NCI-H1417 (cell line): ENCODE measurements at places on chromosomes 4 and X.

DNA sequence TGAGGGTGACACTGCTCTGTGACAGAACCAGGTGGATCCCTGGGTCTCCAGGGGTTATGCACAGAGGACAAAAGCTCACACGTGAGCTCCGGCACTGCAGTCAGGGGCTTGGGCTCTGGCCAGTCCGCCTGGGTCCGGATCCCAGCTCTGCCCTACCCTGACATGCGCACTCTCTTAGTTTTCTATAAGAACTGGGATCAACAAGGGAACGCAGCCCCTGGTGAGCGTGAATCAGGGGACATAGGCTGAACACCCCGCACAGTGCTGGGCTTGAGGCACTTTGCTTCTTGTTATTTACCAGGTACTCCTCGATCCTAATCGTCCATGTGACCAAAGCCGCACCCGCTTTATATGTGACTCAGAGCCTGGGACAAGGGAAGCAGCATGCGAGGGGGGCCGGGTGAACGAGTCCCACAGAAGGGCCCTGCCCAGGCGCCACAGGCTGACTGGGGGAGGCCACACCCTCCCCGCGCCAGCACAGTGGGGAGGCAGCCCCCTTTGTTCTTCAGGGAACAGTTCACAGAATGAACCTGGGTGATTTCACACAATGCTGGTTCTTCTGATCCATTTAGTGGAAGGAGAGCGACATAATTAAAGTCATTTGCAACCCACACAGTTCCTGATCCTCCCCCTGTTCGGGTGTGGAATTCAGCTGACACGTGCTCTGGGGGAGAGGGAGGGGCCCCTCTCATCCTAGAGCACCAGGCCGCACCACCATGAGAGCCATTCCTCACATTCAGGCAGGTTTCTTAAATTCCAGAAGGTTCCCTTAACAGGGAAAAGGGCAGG is 55.5 kb downstream of the WFS1 start:
- DNase-seq: peak; percentile 13

DNA sequence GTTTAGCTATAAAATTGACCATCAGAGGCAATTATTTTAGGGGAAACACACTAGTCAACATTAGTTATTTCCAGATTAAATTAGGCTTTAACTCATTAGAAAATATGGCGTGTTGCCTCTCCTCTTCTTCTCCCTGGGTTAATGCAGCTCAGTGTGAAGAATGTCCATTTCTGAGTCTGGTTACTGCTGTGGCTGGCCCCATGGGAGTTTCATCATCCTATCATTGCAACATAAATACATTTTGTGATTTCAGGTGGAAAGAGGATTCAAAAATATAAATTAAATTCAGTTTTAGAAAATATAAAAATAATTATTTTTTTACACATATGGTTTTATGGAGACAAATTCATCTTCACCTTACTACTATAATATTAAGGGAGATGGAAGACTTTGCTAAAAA is 288.5 kb upstream of the ARSJ start:
- no peak for DNase-seq

- DNase-seq: no peak
Measured at GRCh38 chrX:130830599-130831346, 72.2 kb downstream of the ENOX2 start.

DNA sequence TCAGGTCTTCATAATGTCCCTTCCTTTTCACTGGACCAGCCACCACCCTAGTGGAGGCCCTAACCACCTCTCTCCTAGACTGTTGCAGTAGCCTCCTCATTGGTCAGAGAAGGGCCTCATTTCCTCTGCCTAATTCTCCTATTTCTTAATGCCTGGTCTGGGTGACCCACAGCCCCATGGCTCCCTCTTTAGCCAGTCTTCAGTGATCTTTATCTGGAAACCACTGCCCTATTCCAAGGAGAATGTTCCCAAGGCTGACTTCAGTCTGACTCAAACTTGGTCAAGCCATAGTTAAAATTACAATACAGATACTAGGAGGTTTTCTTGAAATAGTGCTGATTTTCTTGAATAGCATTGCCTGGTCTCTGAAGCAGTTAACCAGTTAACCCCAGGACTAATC is 53.6 kb upstream of the PRPS1 start:
- no peak for DNase-seq

GRCh38 chrX:115616943-115617563 is 56.1 kb downstream of the PLS3 start:
- DNase-seq: no peak

GRCh38 chrX:35104626-35105025 is 162.0 kb downstream of the FAM47B start:
- DNase-seq: no peak
